Esophagus squamous epithelium (tissue), 5 donors: ENCODE measurements at places on chromosomes 4 and X.

DNA sequence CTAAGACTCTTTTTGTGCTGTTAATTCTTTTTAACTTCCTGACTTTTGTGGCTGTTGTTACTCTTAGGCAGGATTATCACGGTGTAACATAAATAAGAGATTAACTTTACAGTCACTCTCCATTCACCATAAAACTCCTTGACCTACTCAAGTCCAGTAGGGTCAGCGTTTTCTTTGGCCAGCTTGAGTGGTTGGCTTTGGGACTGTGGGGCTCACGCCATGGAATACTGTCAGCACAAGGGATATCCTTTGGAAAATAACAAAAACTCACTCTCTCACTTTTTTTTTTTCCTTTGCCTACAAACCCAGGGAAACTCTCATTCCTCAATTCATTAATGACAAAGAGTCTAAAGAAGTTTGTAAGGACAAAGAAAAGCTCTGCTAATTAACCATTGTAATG, 89.4 kb upstream of the TLL1 start:
- DNase-seq = no peak

- DNase-seq = no peak
Measured at GRCh38 chrX:69618803-69619202, 2.9 kb downstream of the EDA start.

DNA sequence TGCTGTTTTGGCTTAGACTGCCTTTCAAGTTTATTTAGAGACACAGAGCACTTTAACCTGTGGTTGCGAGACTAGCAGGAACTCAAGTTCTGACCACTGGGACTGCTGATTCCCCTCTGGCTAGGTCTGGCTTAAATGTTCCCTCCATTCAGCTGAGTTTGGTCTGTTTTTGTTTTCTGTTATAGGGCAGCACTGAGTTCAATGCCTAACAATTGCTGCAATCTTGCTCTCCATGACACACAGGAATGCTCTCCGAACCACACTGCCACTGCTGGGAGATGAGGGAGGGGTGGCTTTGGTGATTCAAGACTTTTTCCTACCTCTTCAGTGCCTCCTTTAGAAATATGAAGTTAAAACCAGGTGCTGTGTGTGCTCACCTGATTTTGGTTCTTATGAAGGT, 106.3 kb upstream of the EOLA2 start:
- DNase-seq = no peak

GRCh38 chrX:110755061-110755460, 40.6 kb downstream of the CHRDL1 start:
- no peak for DNase-seq

DNA sequence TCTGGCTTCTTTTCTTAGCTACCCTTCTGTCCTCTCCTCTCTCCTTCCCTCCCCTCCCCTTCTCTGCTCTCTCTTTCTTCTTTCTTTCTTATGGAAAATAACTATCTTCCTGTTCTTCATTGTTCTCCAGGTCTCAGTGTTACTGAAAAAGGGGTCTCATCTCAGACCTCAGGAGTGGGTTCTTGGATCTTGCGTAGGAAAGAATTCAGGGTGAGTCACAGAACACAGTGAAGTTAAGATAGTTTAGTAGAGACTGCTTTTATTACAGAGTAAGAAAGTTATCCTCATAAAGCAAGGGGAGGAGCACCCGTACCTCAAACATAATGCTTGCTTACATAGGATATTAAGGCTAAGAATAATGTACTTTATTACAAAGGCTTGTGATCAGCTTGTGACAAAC, 31.8 kb upstream of the CWH43 start:
- no peak for DNase-seq

GRCh38 chrX:126701380-126701779, 118.1 kb upstream of the PRR32 start:
- DNase-seq = no peak

DNA sequence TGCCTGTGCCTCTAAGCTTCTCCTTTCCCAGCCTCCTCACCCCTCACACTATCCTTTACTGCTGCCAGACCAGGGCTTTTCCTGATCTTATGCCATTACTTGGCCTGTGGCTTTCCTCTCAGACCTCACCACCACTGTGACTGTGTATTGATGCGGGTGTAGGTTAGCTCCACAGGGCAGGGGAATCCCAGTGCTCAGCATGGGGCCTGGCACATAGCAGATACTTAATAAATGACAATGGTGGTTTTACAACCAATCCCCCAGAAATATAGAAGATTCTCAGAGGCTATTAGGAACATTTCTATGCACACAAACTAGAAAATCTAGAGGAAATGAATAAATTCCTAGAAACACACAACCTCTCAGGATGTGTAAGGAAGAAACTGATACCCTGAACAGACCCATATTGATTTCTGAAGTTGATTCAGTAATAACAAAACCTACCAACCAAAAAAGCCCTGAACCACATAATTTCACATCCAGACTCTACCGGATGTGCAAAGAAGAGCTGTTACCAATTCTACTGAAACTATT, 129.6 kb upstream of the QRFPR start:
- DNase-seq = no peak

GRCh38 chr4:1880332-1880731, 9.1 kb downstream of the NSD2 start:
- DNase-seq = no peak
